ENCODE measurements at places on chromosomes 7 and 10. TPM values are rescaled to one million over a fixed set of nuclear protein-coding genes. Genes with fewer than 3 reads are reported as not detected.
A peak's percentile ranks its signal among the peaks of the same experiment; 100 is the strongest.

DNA sequence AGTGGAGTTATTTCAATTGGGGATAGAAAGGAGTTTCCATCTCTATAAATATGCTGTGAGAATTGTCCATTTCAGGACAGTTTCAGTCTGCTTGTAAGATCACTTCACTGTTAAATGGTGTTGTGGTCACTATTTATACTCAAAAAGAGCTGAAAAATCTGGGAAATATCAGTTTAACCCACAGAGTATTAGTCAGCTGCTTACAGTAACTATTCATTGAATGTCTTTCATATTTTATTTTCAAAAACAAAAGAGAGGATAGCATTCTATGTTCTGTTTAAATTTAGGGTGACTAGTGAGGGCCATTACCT, 85.4 kb upstream of the PLXDC2 start:
- H3K36me3 ChIP-seq: no peaks in the 10 kb centered on the region
- H3K4me3 ChIP-seq: no peak overlapping the region
- DNase-seq: no peak
- no peaks in the 10 kb centered on the region for H3K4me1 ChIP-seq
- H3K27me3 ChIP-seq: no peaks in the 10 kb centered on the region

GRCh38 chr10:104123397-104123796, 1.4 kb downstream of the SFR1 start:
- no peak for DNase-seq
- no peaks in the 10 kb centered on the region for H3K27me3 ChIP-seq
- H3K4me1 ChIP-seq: peaks cover 7% of the 10 kb centered on the region
- H3K4me3 ChIP-seq: no peak overlapping the region
- H3K36me3 ChIP-seq: no peaks in the 10 kb centered on the region

- H3K27me3 ChIP-seq: no peaks in the 10 kb centered on the region
- no peak for DNase-seq
- H3K27ac ChIP-seq: no peak overlapping the region
- H3K36me3 ChIP-seq: no peaks in the 10 kb centered on the region
- H3K4me1 ChIP-seq: peaks cover 15% of the 10 kb centered on the region
Observed at GRCh38 chr7:74275401-74275881, 13.8 kb upstream of the CLIP2 start.

GRCh38 chr10:133334503-133335245, 2.0 kb downstream of the CALY start:
- H3K27ac ChIP-seq: no peak overlapping the region
- peaks cover 10% of the 10 kb centered on the region for H3K36me3 ChIP-seq
- peaks cover 29% of the 10 kb centered on the region for H3K4me1 ChIP-seq
- peaks cover 40% of the 10 kb centered on the region for H3K27me3 ChIP-seq
- no peak for DNase-seq
- H3K4me3 ChIP-seq: peak overlapping the region; percentile 39

- no peaks in the 10 kb centered on the region for H3K4me1 ChIP-seq
- H3K27ac ChIP-seq: no peak overlapping the region
- peak; percentile 55 for DNase-seq
- no peak overlapping the region for H3K4me3 ChIP-seq
- peaks cover 2% of the 10 kb centered on the region for H3K27me3 ChIP-seq
- no peaks in the 10 kb centered on the region for H3K36me3 ChIP-seq
Observed at GRCh38 chr7:134513169-134513752, 14.1 kb upstream of the AKR1B10 start.

GRCh38 chr7:158278745-158279320, 308.8 kb downstream of the PTPRN2 start:
- H3K4me1 ChIP-seq: peaks cover 35% of the 10 kb centered on the region
- peaks cover 21% of the 10 kb centered on the region for H3K36me3 ChIP-seq
- H3K27me3 ChIP-seq: no peaks in the 10 kb centered on the region
- DNase-seq: no peak
- H3K4me3 ChIP-seq: no peak overlapping the region
- no peak overlapping the region for H3K27ac ChIP-seq

- H3K4me1 ChIP-seq: no peaks in the 10 kb centered on the region
- no peak overlapping the region for H3K27ac ChIP-seq
- no peaks in the 10 kb centered on the region for H3K36me3 ChIP-seq
- no peaks in the 10 kb centered on the region for H3K27me3 ChIP-seq
- H3K4me3 ChIP-seq: no peak overlapping the region
Observed at GRCh38 chr10:11560076-11560709, 51.3 kb downstream of the USP6NL start.

- no peaks in the 10 kb centered on the region for H3K36me3 ChIP-seq
- no peak overlapping the region for H3K27ac ChIP-seq
- peak; percentile 89 for DNase-seq
- H3K27me3 ChIP-seq: no peaks in the 10 kb centered on the region
- no peak overlapping the region for H3K4me3 ChIP-seq
- no peaks in the 10 kb centered on the region for H3K4me1 ChIP-seq
Observed at GRCh38 chr7:84040355-84040754, 154.2 kb downstream of the SEMA3A start.

- no peak overlapping the region for H3K27ac ChIP-seq
- peaks cover 28% of the 10 kb centered on the region for H3K36me3 ChIP-seq
- H3K4me1 ChIP-seq: no peaks in the 10 kb centered on the region
- H3K4me3 ChIP-seq: no peak overlapping the region
- no peak for DNase-seq
- H3K27me3 ChIP-seq: no peaks in the 10 kb centered on the region
Observed at GRCh38 chr10:100204370-100204769, 18.5 kb upstream of the ERLIN1 start.

DNA sequence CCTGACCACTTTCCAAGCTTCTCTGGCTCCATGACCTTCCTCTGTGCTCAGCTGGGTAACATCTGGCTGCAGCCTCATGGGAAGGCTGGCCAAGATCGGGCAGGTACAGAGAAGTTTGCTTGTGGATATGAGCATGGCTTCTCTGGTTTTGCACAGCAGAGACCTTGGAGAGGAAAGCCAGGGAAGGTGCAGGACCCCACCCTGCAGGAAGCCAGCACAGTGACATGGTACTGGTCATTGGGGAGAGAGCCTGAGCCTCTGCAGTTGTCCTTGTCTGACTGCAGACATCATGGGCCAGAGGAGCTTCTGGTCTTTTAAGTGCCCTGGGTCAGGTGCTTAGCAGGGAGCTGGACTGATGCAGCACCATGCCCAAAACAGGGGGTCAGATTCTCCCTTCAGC, 70.6 kb upstream of the LEP start:
- H3K4me3 ChIP-seq: no peak overlapping the region
- no peaks in the 10 kb centered on the region for H3K36me3 ChIP-seq
- H3K4me1 ChIP-seq: peaks cover 37% of the 10 kb centered on the region
- H3K27ac ChIP-seq: no peak overlapping the region
- DNase-seq: no peak

DNA sequence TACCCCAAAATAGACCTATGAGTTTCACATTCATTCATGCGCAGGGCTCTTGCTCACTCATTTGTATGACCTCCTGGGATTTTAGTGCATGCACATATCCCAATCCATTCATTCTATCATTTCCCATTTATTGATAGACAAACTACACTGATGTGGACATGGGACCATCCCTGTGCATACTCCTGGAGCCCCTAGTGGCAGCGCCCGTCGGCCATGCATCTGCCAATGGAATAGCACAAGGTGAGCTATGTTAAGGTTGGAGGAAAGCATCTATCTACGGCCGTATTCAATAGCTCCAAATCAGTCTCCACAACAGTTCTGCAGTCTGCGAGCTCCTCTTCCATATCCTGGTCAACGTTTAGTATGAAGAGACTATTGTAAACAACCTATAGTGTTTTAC, 31.7 kb upstream of the FIGNL1 start:
- H3K27ac ChIP-seq: no peak overlapping the region
- no peaks in the 10 kb centered on the region for H3K36me3 ChIP-seq
- DNase-seq: no peak
- no peaks in the 10 kb centered on the region for H3K4me1 ChIP-seq
- H3K4me3 ChIP-seq: no peak overlapping the region

DNA sequence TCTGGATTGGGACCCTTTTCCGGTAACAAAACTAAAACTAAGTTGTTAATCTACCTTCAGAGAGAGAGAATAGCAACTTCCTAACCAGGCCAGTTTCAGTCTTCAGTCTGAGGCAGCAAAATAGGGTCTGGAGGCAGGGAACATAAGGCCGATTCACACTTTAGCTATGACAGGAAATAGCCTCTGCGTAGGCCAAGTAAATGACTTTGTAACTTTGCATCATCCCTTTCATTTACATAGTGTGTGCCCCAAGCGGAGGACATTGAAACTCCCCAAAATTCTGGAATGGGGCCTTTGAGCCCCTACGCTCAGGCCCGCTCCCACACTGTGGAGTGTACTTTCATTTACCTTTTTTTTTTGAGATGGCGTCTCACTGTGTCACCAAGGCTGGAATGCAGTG, 1.7 kb upstream of the UPP1 start:
- H3K4me1 ChIP-seq: peaks cover 20% of the 10 kb centered on the region
- no peak overlapping the region for H3K4me3 ChIP-seq
- H3K36me3 ChIP-seq: peaks cover 7% of the 10 kb centered on the region

DNA sequence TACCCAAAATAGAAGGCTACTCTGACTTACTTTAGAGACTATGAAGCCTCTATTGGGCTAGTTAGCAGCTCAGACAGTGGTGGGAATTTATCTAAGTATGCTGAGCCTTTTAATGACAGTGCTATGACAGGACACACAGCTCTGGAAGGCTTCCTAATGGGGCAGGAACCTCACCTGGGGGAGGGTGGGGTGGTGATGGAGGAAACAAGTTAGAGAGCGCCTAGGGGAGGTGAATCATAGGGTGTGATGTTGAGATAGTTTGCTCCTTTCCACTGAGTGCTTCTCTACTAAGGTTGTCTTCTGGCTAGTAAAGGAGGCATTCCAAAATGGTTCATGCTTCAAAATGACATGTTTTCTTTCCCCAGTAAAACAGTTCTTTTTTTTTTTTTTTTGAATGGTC, 42.1 kb downstream of the PPP1R9A start:
- DNase-seq: no peak
- H3K36me3 ChIP-seq: no peaks in the 10 kb centered on the region
- H3K4me1 ChIP-seq: no peaks in the 10 kb centered on the region
- H3K27me3 ChIP-seq: no peaks in the 10 kb centered on the region
- no peak overlapping the region for H3K27ac ChIP-seq

DNA sequence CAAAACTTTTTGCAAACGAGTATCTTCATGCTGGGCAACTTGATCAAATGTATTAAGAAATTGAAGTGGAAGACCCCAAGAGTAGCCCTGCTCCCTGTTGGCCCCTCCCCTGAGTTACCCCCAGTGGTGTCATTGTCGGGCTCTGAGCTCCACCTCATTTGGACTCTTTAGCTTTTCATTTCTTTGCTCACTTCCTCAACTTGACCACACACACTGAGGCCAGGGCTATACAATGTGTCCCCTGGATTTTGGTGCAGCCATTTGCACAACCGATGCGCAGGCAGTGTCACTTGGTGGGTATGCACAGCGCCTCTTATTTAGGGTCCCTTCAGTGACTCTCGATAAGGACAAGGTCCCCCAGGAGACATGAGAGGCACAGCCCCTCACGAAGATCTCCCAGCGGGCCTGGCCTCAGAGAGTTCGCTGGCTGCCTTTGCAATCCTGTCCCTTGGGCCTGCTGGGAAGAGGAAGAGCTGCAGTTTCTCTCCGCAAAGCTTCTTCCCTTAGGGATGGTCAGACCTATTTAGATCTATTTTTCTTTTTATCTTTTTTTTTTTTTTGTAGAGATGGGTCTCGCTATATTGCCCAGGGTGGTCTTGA, 2.5 kb upstream of the MUC3A start:
- DNase-seq: no peak
- no peak overlapping the region for H3K27ac ChIP-seq
- H3K27me3 ChIP-seq: peaks cover 12% of the 10 kb centered on the region
- peaks cover 6% of the 10 kb centered on the region for H3K4me1 ChIP-seq
- H3K4me3 ChIP-seq: no peak overlapping the region

- H3K27me3 ChIP-seq: no peaks in the 10 kb centered on the region
- no peak overlapping the region for H3K4me3 ChIP-seq
- H3K4me1 ChIP-seq: peaks cover 14% of the 10 kb centered on the region
- no peak overlapping the region for H3K27ac ChIP-seq
Observed at GRCh38 chr10:49180444-49180860, 7.7 kb downstream of the TMEM273 start.

DNA sequence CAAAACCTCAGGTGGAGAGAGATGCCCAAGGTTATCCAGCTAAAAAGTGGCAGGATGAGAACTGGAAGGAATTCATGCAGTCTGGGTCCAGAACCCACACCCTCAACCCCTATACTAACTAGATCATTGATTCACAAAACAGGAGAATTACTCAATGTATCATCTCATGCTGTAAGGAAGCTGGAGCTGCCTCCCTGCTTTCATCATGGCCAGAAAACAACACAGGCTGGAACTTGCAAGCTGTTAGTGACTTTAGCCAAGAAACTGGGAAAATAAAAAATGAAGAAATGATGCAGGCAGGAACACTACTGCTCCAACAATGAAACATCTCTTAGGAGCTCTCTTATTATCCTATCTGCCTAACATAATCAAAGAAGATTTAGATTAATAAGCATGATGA, 619.8 kb upstream of the CELF2 start:
- H3K4me3 ChIP-seq: no peak overlapping the region
- DNase-seq: no peak
- no peaks in the 10 kb centered on the region for H3K4me1 ChIP-seq
- no peak overlapping the region for H3K27ac ChIP-seq

DNA sequence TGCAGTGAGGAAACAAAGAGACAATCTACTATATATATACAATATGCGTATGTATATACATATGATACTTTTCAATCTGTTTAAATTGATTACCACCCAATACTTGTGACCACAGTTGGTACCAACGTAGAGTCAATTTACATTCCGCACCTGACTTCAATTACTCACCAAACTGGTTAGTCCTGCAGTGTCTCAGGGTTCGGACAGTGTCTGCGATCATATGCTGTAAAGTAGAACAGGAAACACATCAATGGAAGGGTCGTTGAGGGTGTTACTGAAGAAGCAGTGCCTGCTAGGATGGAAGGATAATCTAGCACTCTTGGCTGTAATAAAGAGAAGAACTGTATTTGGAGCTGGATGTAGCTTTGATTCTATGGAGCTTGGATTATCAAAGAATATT, 179.7 kb upstream of the CDCA7L start:
- H3K4me3 ChIP-seq: no peak overlapping the region
- no peaks in the 10 kb centered on the region for H3K27me3 ChIP-seq
- no peak for DNase-seq
- H3K36me3 ChIP-seq: peaks cover 3% of the 10 kb centered on the region

DNA sequence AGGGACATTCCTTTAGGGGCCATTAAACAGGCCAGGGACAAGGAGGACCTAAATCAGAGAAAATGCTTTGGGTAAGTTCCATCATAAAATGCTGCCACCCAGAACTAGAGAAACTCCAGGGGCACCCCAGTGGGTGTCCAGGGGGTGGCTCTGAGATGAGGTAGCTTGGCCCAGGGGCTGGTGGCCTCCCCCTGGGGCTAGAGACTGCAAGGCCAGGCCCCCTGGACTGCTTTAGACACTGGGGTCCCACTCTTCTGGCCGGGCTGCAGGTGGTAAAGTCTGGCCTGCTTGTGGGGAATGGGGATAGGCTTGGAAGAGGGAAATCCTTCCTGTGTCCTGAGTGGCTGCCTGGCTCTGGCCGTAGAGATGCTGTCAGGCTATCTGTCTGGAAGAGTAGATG, 169.6 kb upstream of the PODXL start:
- no peaks in the 10 kb centered on the region for H3K27me3 ChIP-seq
- no peak for DNase-seq
- H3K27ac ChIP-seq: no peak overlapping the region
- no peaks in the 10 kb centered on the region for H3K36me3 ChIP-seq
- no peak overlapping the region for H3K4me3 ChIP-seq
- H3K4me1 ChIP-seq: no peaks in the 10 kb centered on the region

VSIR gene
- polyA plus RNA-seq: 39.0 TPM

TRIL gene
- polyA plus RNA-seq: 66.0 TPM

HECW1 gene
- 15.8 TPM for polyA plus RNA-seq

MBL2 gene
- not detected for polyA plus RNA-seq

TMEM106B gene
- 40.9 TPM for polyA plus RNA-seq

SPDYE18 gene
- 1.6 TPM for polyA plus RNA-seq

LAMTOR4 gene
- 160 TPM for polyA plus RNA-seq
